ENCODE measurements at places on chromosomes 7 and 10.

DNA sequence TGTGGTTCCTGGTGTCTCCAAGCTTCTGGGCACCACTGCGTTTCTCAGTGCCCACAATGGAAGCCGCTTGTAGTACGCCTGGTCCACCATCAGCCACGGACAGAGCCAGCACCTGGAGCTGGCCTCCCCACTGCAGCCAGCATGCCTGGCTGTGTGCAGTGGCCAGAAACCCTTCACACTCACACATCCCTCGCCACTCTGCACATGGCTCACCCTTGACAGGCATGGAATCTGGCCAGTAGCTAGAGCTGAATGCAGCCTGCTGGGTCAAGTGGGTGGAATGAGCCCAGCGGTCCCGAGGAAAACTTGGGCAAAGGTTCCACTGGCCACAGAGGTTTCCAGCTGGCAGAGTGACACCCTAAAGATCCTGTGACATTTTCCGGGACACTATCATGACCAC is 146.0 kb upstream of the ADO start:
- ATAC-seq: no peak

- ATAC-seq: peak; percentile 94
Measured at GRCh38 chr10:43299579-43299978, 32.7 kb upstream of the RASGEF1A start.

DNA sequence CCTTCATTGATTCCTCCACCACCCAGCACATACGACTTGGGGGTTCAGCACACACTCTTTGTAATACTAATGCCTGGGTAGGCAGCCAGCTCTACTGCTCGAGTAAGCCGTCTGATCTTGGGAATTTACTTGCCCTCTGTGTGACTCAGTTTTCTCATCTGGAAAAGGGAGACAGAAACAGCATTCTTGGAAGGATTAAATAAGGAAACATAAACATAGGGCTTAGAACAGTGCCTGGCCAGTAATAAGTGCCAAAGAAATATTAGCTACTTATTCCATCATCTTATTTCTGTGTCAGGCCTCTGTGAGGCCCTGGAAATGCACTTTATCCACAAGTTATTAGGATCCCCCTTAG is 130.1 kb downstream of the TNS3 start:
- no peak for ATAC-seq

GRCh38 chr10:58265249-58265648 is 2.4 kb downstream of the IPMK start:
- ATAC-seq: no peak

DNA sequence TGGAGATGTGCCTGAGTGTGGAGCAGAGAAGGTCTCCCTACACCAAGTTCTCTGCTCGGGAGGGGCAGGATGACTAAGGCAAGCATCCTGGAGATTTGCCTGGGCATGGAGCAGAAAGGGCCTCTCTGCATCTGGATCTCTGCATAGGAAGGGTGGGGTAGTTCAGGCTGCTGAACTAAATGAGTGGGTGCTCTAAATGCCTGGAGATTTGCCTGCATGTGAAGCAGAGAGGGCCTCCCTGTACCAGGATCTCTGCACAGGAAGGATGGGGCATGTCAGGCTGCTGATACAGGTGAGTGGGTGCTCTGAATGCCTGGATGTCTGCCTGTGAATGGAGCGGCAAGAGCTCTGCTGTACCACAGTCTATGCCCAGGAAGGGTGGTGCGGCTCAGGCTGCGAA is 680.7 kb downstream of the SUGCT start:
- ATAC-seq: no peak

- ATAC-seq: no peak
Measured at GRCh38 chr10:31031205-31031557, 484 bp downstream of the ZNF438 start.

- ATAC-seq: no peak
Measured at GRCh38 chr10:71346731-71347130, 27.7 kb downstream of the SLC29A3 start.

GRCh38 chr10:82497439-82497838 is 622.4 kb downstream of the NRG3 start:
- ATAC-seq: no peak

- no peak for ATAC-seq
Measured at GRCh38 chr10:91126471-91126870, 94.0 kb upstream of the PCGF5 start.

DNA sequence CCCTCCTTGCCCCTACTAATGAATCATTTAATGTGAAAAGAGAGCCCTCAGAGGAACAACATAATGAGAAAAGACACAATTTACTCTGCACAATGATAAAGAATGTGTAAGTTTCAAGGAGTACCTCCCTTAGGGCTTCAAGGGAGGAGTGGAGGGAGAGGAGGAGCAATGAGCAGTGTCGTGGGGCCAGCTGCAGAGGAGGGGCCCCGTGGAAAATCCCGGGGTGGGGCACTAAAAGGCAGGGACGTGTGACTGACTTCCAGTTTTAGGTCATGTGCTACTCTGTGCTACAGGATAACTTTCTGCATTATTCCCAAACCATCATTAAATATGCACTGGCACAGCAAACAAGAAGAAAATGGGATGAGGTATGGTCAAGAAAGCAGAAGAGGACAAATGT is 108.1 kb downstream of the ANLN start:
- no peak for ATAC-seq

GRCh38 chr7:81499262-81500116 is 270.4 kb downstream of the HGF start:
- no peak for ATAC-seq

GRCh38 chr7:75729851-75730274 is 8.9 kb downstream of the HIP1 start:
- no peak for ATAC-seq

DNA sequence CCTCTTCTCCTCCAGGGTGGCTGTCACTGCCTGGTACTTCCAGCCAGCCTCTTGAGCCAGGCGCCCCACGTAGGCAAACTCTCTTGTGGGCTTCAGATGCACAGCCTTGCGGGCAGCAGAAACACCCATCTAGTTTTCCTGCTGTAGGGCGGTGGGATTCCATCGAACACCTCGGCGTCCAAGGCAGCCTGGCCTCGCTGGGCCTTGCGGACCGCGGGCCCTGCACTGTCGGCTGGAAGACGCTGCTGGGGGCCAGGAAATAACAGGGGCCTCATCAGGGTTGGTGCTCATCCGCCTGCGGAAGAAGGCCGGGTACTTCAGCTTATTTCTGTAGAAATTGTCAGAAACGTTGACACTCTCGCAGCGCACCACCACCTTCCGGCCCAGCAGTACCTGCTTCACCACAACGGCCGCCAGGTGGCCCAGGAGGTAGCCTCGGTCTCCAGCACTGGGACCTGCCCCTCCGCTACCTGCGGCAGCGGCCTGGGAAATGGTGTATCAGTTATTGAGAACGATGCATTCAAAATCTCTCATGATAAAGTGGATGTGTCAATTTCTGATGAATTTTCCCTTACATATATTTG is 61.1 kb downstream of the WDFY4 start:
- ATAC-seq: no peak

DNA sequence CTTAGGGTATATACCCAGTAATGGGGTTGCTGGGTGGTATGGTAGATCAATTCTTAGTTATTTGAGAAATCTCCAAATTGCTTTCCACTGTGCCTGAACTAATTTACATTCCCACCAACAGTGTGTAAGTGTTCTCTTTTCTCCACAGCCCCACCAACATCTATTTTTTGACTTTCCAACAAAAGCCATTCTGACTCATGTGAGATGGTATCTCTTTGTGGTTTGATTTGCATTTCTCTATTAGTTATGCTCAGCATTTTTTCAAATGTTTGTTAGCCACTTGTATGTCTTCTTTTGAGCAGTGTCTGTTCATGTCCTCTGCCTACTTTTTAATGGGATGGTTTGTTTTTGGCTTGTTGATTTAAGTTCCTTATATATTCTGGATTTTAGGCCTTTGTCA is 66.4 kb downstream of the MGAM2 start:
- ATAC-seq: no peak

- no peak for ATAC-seq
Measured at GRCh38 chr7:87344446-87344845, 1.0 kb upstream of the CROT start.

DNA sequence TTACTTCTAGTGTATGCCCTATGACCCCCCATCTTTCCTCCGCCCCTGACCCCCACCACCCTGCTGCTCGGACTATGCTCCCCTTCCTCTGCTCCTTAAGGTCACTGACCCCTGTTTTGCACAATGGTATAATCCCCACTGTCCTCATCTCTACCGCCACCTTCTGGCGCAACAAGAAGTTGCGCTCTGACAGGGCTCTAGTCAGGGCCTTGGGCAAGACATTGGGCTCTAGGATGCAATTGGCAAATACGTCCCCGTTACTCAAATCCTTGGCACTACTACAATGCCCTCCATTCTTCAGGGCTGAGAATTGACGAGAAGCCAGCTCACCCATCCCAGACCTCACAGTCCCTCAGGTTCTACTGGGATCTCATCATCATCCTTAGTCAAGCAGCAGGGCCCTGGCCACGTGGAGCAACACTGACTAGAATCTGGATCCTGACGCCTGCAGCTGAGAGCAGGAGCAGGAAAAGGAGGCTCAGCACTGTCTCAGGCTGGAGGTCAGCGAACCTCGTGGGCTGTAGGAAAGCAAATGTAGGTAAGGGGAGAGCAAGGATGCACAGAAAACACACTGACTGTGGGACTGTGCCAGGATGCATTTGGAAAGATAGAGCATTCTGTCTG is 10.6 kb downstream of the LRIT2 start:
- no peak for ATAC-seq

DNA sequence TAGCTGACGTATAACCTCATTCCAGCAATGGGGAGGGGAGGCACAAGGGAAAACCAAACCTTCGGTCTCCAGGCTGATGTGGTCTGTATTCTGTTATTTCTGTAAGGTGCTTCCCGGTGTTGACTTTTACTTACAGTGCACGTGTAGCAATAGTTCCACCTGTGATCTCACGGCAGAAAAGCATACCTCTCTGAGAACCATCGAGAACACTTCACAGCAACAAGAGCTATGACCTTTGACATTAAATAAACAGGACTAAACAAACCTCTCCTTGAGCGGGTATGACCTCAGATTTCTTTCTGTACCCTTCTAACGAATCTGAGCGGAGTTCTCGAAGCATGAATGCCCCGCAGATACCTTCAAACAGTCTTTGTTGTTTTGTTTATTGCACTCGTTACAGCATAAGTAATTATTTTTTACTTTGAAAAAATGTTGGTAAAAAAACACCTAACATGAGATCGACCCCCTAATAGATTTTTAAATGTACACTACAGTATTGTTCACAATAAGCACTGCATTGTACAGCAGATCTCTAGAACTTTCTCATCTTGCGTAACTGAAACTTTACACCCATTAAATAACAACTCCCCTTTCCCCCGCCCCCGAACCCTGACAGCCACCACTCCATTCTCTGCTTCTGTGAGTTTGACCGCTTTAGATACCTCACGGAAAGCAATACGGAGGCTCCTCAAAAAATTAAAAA is 282.3 kb downstream of the GATA3 start:
- no peak for ATAC-seq

GRCh38 chr7:139117599-139118233 is 8.2 kb upstream of the ZC3HAV1 start:
- no peak for ATAC-seq

DNA sequence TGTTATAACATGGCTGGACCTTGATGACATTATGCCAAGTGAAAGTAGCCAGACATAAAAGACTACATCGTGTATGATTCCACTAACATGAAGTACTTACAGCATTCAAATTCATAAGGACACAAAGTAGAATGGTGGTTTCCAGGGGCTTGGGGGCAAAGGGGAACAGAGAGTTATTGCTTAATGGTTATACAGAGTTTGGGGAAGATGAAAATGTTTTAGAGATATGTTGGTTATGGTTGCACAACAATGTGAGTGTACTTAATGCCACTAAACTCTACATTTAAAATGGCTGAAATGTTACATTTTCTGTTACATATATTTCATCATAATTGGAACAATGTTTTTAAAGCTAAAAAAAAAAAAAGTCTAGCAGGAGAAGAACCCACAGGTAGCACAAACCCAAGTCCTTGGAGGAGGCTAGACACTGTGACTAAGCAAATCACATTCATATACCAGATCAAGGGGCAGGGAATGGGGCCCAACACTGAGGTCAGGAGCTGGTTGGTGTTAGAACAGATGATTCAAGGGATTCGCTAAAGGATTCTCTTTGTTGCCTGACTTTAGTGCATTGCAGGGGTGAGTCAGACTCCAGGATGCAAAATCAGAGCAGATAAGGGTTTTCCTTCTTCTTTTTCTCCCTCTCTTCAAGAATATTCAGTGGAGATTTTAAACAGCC is 25.1 kb upstream of the AOAH start:
- ATAC-seq: no peak

DNA sequence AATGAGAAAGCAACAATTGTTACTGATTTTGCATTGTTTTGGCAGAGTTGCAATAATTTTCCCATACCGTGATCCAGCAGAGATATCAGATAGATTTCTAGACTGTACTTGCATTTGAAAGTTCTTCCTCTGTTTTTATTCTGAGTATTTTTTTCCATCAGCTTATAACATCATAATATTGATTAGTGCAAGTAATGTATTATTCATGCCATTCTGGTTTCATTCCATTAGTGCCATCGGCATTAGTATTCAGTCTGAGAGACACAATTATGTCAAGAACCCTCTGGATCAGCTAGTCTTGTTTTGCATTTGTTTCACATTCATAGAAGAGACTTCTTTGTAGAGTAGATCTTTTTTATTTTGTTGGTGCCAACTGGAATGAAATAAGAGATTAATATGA is 304.0 kb downstream of the BBS9 start:
- ATAC-seq: no peak

- no peak for ATAC-seq
Measured at GRCh38 chr10:48940372-48940771, 732 bp upstream of the LRRC18 start.

GRCh38 chr7:155183655-155184054 is 113.5 kb downstream of the HTR5A start:
- ATAC-seq: no peak

DNA sequence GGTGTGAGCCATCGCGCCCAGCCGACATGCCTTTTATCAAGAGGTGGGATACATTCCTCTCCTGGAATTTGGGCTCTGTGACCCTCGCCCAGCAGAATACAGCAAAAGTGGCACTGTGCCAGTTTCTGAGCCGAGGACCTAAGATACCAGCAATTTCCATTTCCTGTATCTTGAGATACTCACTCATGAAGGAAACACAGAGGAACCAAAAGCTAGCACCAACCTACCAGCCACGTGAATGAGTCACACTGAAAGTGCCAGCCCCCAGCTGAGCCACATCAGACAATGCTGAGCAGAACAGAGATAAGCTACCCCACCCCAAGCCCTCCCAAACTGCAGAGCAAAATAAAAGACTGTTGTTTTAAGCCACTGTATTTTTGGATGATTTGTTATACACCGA is 56.3 kb downstream of the CACUL1 start:
- ATAC-seq: peak; percentile 100

- ATAC-seq: no peak
Measured at GRCh38 chr10:75029857-75030256, 81.6 kb upstream of the SAMD8 start.

GRCh38 chr7:28964056-28964455 is 5.9 kb upstream of the TRIL start:
- ATAC-seq: no peak

- ATAC-seq: no peak
Measured at GRCh38 chr10:78211561-78212051, 177.9 kb downstream of the RPS24 start.

DNA sequence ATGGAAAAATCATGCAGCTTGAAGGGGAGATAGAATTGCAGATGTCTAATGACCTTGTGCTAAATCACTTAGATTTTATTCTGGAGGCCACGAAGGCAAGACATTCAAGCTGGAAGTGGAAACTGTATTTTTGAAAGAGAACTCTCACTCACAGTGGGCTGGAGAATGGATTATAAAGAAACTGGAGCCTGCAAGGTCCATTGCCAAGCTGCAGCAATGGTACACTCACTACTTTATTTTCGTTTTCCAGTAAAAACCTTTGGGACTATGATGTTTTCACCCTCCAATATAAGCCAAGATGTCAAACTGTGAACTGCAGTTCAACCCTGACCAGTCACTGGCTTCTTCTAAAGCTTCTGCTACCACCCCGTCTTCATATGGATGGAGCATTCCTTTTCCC is 62.0 kb downstream of the SKIDA1 start:
- ATAC-seq: no peak
